Stimulated activated CD8-positive, alpha-beta memory T cell treated with anti-CD3 and anti-CD28 coated beads, Interleukin-7, amount 100 ng/mL, for 48 hours (primary cell): ENCODE measurements at places on chromosomes 3 and 15.

DNA sequence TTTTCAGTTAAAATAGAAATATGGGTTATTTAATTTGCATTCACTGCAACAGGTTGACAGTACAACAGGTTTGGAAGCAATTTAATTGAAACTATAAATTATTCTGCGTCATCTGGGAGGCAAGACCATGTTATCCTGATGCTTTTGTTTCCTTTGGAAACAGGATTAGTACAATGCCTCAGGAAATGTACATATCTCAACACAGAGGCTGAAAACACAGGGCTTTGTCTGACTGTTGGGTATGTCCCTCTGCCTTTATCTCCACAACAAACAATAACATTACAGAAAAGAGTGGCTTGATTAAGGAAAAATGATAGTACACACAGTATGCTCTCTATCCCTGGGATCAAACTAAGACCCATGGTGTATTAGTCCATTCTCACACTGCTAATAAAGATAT is 95.7 kb downstream of the KCNMB2 start:
- DNase-seq: no peak

- DNase-seq: no peak
These were observed 23.0 kb downstream of the NEK10 start for GRCh38 chr3:27345959-27346865.

DNA sequence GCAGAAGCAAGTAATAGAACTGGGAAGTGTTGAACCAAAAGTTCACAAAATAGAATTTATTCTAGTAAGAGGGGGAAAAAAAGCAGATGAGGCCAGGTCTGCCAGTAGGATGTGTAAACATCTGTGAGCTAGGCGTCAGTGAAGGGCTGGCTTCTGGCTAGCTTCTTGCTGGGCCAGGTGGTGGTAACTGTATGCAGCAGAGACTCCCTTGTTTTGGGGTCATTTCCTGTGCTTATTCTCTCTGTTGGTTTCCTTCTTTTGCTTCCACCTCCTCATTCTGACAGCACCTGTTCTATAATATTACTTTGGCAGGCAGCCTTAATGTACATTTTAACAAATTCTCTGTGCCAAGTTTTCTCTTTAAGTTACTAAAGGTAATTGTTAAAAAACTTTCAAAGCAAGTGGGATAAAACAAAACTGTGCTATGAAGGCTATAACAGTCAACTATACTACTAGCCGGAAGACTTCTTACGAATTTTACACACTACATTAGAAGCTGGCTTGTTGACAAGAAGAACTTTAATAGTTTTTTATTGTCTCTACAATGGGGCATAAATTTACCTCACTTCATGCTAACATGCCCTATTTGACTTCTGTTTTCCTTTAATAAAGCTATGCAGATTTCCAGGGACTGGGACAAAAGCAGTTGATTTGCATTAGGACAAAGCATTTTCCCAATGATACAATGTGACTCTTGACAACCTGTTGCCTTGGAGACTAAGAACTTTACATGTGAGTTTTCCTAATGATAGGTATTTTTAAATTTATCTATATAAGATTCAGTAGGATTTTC is 318.8 kb upstream of the NAALADL2 start:
- no peak for DNase-seq

DNA sequence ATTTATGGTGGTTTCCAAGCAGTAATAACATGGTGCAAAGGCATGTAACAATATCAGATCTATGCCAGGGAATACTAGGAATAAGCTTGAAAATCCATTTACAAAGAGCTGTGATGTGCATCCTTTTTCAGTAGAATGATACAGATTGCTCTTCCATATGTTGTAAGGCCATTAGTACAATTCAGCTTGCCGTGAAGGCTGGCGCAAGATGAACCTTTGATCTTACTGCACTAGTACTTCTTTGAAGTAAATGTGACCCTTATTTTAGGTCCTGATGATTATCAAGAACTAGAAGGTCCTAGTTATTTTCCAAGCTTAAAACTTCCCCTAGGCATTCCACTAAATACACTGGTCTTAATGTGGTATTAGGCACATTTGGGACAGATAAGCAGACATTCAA is 210.1 kb upstream of the CD96 start:
- DNase-seq: no peak

GRCh38 chr3:66675366-66675765 is 174.5 kb upstream of the LRIG1 start:
- no peak for DNase-seq

- no peak for DNase-seq
These were observed 504 bp downstream of the ABHD2 start for GRCh38 chr15:89088605-89089315.

- no peak for DNase-seq
These were observed 63.5 kb downstream of the HACD2 start for GRCh38 chr3:123521179-123521969.
